G401 (cell line): ENCODE measurements at places on chromosomes 6 and 20.

- DNase-seq, result no peak
Observed at GRCh38 chr6:147043994-147044477, 160.2 kb upstream of the STXBP5 start.

- DNase-seq, result no peak
Observed at GRCh38 chr20:34098570-34098969, 13.5 kb downstream of the EIF2S2 start.

DNA sequence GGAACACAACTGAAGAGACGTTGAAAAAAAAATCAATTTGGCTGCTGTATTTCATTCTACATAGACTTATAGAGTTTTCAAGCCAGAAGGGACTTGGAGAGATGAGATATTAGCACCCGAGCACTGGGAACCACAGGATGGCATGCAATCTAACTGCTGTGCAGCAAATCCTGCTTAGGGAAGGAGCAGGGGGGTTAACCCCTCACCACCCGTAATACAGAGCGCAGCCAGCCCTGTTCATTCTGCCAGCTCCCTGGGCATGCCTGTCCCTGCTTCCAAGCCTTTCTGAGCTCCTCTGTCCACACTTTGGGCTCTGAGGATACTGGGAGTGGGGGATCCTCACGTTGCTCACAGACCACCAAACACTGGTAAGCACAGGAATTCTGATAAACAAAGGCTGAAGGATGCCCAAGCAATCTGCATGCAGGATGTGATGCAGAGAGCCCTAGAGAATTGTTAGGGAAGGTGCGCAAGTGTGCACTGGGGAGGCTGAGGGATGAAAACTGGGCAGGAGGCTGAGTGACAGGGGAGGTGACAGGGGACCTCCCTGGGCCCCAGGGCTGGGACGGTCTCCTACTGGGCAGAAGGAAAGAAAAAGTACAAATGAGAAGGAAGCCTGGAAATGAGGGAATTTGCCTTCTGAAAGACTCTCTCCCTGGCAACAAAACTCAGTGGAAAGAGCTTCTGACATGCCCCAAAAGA is 34.0 kb downstream of the CPNE5 start:
- DNase-seq, result no peak

- no peak for DNase-seq
Observed at GRCh38 chr6:35722121-35722761, 14.6 kb upstream of the ARMC12 start.
